ENCODE measurements at places on chromosomes 6 and 20.

GRCh38 chr6:17610835-17611234, 10.7 kb downstream of the FAM8A1 start:
- no peak for DNase-seq

DNA sequence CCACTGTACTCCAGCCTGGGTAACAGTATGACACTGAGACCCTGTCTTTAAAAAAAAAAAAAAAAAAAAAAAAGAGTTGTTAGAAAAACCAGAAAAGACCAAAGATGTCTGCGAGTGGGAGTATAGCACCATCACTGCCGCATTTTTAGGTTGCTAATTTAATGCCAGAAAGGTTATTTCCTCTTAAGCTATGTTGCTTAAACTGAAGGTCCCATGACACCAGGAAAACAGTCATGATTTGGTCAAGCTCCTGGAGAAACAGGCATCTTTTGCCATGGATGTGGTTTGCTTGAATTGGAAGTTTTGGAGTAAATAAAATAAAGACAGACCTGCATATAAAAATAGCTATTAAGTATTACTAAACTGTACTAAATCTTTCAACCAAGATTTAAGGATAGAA, 68.3 kb upstream of the TNFRSF21 start:
- DNase-seq, result no peak

DNA sequence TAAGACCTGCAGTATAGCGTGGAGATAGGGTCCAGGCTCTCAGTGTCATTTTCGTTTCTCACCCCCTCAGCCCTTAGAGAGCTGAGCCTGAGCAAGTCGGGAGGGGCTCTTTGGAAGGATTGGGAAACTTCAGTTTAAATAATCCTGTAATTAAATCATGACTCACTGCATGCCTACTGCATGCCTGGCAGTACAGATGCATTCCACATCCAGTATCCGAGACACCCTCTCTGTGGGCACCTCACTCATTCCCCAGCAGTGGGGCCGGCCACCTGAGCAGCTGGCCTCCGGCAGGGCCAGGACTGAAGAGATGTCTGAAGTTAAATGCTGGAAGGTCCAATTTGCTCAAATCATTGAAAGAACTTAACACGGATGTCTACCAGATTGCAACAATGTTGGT, 316.6 kb downstream of the THBS2 start:
- DNase-seq, result no peak

- no peak for DNase-seq
Observed at GRCh38 chr6:144856622-144857021, 571.5 kb downstream of the UTRN start.

DNA sequence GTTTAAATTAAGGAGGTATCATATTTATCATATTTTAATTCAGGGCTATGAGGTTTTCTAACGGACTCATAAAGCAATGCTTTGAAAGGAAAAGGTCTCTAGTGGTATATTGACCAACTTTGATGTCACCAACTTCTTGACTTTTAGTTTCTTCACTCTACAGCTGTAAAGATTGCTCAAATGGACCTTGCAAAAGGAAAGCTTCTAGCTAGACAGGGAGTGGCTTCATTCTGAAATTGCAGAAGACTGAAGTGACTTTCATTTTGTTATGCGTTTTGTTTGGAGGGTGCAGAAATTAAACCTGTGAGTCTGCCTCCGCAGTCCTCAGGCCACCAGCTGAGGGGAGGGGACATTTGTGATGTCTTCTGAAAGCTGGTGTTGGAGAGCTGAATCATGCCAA, 95.7 kb downstream of the SLC24A3 start:
- no peak for DNase-seq

GRCh38 chr20:2688041-2688591, 4.5 kb upstream of the EBF4 start:
- DNase-seq, result peak; percentile 10

DNA sequence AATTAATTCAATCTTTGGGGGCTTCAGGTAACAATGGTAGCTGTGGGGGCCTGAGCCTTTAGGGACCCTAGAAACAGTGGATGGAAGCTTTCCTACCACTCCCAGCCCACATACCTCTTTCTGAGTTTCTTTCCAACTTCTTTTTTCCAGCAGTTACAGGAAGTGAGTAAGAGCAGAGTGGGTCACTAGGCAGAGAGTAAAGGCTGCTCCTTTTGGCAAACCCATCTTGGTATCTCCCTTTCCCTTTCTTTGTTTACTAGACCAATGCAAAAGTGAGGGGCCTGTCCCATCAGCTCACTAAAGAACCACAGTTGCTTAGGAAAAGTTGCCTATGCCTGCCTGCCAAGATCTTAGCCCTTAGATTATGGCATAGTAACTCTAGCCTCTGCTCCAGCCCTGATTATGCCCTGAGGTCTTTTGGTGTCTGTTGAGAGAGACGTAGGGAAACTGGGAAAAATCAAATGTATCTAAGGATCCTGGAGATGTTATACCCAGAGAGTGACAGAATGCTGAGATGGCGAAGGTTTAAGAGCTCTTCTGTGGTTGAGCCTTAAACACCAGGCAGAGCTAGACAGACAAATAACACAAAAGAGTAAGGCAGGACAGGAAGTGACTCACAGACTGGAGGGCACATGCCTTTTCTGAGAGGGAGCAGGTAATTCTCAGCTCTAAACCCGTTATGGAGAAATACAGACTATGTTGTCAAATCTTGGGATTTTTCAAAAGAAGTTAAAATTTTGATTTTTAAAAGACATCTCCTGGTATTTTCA, 31.3 kb downstream of the TRMT6 start:
- DNase-seq, result no peak

- DNase-seq, result no peak
Observed at GRCh38 chr20:51065615-51066014, 42.7 kb upstream of the KCNG1 start.

DNA sequence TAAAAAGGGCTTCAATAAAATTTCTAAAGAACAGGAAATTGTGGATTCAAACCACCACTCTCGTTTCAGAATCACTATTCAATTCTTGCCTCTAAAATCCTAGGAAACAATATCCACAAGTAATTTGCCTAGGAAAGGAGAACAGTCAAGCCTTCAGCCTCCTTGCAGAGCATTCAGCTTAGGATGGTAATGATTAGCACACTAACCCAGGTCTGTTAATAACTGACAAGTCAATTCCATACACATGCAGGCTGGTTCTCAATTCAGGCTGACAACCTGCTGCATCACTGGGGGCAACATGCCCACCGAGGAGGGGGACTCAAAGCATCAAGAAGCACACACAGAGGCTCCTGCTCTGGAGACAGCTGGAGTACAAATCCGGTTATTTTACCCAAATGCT, 57.6 kb downstream of the GMDS start:
- no peak for DNase-seq

GRCh38 chr20:19970256-19970765, 46.9 kb upstream of the NAA20 start:
- DNase-seq, result no peak

DNA sequence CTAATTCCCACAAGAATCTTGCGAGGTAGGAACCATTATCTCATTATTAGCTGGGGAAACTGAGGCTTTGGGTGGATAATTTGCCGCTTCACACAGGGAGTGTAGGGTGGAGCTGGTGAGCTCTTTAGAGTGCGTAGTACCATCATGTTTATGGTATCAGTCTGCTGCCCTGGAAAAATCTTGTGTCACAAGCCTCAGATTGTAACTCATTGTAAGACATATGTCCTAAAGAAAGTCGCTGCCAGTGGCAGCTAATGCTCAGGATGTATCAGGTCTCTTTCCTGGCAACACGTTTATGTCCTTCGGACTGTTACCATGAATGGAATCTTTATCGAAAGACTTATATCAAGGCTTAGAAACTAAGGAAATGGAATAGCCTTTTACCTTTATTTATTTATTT, 1.9 kb downstream of the ZFAND3 start:
- DNase-seq, result no peak

GRCh38 chr6:122404444-122404843, 5.0 kb downstream of the HSF2 start:
- no peak for DNase-seq

DNA sequence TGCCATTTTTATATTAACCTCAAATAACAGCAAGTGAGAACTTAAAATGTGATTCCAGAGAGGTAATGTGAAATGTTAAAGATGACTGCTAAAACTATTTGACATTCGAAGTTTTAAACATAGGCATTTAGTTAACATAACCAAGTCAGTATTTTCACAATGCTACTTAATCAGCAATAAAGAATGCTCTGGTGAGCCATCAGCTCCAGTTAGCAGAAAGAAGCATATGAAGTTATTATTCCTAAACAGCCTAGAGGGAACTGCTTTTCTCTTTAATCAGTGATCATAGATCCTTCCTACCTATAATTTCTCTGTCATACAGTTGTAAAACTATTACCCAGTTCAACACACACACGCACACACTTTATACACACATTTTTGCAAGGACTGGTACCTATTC, 60.1 kb downstream of the MMS22L start:
- no peak for DNase-seq

DNA sequence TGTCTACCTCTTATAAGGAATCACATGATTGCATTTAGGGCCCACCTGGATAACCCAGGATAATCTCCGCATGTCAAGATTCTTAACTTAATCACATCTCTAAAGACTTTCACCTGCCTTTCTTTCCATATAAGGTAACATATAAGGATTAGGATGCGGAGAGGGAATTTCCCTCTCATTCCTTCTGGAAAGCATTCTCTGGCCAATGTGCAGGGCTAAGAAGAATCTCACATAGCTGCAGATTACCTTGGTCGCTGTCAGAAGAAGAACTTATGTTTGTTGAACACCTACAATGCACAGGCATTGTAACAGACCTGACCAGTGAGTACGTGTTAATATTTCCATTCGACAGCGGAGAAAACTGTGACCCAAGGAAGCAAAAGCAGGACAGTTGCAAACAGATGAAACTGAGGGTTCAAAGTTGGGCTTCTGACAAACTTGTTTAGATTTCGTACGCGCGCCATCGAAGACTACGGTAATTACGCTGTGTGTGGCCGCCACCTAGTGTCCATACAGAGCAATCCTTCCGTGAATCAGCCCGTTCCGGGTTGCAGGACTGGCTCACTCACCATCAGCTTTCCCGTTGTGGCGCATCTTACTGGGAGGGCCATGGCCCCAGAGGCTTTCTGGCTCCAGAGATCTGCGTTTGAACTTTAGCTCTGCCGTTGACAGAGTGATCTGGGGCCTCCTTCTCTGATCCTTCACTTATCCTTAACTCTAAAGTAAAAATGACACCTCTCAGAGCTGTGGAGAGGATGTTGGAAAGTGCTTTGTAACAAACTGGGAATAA, 9.5 kb downstream of the C20orf202 start:
- peak; percentile 25 for DNase-seq

DNA sequence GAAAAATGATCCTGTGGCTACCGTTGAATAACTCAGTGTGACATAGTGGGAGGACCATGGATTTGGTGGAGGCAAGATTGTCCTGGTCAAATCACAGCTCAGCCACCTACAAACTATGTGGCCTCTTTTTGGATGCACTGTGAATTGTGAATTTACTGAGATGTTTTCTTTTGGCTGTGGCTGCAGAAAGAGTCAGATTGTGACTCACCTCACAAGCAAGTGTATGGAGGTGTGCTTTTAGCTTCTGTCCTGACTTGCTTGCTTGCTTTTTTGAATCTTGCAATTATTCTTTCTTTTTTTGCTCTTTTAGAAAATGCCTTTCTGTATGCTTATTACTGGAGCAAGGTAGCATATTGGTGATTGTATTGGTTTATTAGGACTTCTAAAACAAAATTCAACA, 122.9 kb upstream of the FOXO3 start:
- no peak for DNase-seq

DNA sequence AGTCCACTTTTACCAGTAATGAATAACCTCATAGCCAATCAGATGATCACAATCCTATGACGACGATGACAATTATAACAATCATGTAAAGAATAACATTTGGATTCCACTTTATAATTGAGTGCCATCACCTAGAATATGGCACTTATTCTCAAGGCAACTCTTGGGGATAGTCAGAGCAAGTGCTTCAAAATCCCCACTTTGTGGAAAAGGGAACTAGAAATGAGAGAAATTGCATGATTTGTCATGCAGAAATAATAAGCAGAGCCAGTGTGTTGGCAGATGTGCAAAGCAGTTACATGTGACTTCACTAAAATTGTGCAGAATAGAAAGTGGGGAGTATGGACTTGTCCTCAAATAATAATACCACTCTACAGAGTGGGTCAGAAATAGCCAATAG, 41.3 kb downstream of the FRK start:
- no peak for DNase-seq

GRCh38 chr20:55394592-55394991, 610.7 kb downstream of the CBLN4 start:
- no peak for DNase-seq

DNA sequence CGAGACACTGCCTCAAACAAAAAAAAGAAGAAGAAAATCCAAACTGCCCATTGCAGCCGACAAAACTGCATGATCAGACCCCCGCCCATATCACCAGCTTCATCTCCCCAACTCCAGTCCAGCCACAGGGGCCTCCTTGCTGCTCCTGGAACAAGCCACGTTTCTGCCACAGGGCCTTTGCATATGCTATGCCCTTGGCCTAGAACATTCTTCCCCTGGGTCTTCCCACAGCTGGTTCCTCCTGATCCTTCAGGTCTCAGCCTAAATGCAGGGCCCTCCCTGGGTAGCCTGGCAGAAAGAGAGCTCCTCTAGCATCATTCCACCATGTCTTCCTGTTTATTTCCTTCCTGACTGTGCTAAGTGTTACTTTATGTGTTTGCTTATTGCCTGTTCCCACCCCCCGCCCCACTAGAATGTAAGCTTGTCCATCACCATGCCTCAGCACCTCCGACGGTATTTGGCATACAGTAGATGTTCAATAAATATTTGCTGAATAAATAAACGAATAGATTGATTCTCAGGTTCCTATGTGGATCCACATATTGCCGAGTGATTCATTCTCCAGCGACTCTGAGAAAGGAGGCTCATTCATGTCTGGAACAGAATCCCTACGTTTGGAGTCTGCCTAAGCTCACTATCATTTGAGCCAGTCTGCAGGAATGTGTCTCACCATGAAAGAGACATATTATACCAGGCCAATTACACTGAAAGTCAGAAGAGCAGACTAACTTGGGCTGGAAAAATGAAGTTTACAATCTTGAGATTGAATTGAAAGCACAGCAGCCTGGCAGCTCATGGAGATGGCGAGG, 56.1 kb downstream of the NFATC2 start:
- no peak for DNase-seq

- no peak for DNase-seq
Observed at GRCh38 chr20:33604084-33604990, 57.8 kb upstream of the C20orf144 start.

- no peak for DNase-seq
Observed at GRCh38 chr20:25269833-25270170, 21.9 kb downstream of the PYGB start.

DNA sequence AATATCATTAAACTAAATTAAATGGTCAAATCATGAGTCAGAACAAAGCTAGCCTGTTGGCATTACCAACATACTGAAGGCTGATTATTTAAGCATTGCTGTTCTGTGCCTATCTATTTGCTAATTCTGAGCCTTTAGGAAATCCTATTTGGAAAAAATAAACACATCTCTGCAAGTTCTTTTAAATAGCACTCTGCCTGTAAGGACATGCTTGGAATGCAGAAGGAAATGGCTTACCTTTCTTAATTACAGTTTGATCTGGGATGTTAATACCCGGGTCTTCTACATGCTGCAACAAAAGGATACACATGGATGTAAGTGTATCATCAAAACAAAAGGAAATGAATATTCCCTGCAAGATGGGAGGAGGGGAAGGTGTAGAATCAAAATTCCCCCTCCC, 8.3 kb downstream of the TFAP2A start:
- DNase-seq, result no peak

GRCh38 chr20:25706793-25707192, 10.1 kb upstream of the ZNF337 start:
- no peak for DNase-seq

GRCh38 chr20:63961664-63962425, 5.6 kb upstream of the UCKL1 start:
- no peak for DNase-seq

GRCh38 chr20:2751878-2752566, 48.4 kb downstream of the CPXM1 start:
- DNase-seq, result no peak
